AG20443 (cell line): ENCODE measurements at places on chromosomes 5 and 9.

GRCh38 chr5:34897646-34898045 is 17.7 kb downstream of the RAD1 start:
- no peak for DNase-seq

GRCh38 chr9:108443741-108444140 is 412.0 kb downstream of the ACTL7B start:
- peak; percentile 48 for DNase-seq

DNA sequence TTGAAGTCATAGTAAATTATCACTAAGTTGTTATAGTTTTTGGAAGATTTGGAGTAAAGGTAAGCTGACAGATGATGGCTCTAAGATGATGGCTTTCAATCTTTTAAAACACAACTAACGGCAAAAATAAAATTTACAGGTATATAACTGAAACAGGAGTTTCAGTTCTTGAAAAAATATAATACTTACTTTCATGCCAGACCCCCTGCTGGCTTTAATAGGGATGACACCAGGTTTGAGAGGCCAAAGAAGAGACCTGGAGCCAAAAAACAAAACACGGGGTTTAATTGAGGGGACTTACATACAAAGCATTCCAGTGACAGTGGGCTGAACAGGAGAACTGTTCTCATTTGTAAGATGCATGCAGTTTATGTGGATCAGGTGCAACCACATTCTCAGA is 301.7 kb upstream of the PCSK5 start:
- DNase-seq = no peak

DNA sequence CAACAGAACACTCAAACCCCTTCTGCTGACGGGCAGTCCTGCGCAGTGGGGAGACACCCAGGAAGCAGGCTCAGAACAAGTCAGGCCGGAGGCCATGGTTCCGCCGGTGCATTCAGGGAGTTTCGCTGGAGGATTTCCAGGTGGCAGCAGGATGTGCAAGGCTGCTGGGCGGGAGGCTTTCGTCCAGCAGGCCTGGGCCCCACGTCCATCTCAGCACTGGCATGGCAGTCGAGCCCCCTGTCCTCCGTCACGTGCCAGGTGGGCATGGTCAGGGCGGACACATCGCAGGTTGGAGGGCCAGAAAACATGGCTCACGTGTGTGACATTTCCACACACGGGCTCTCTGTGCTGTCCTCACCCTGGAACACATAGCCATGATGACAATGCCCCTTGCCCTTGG is 299.9 kb upstream of the IRX2 start:
- no peak for DNase-seq

DNA sequence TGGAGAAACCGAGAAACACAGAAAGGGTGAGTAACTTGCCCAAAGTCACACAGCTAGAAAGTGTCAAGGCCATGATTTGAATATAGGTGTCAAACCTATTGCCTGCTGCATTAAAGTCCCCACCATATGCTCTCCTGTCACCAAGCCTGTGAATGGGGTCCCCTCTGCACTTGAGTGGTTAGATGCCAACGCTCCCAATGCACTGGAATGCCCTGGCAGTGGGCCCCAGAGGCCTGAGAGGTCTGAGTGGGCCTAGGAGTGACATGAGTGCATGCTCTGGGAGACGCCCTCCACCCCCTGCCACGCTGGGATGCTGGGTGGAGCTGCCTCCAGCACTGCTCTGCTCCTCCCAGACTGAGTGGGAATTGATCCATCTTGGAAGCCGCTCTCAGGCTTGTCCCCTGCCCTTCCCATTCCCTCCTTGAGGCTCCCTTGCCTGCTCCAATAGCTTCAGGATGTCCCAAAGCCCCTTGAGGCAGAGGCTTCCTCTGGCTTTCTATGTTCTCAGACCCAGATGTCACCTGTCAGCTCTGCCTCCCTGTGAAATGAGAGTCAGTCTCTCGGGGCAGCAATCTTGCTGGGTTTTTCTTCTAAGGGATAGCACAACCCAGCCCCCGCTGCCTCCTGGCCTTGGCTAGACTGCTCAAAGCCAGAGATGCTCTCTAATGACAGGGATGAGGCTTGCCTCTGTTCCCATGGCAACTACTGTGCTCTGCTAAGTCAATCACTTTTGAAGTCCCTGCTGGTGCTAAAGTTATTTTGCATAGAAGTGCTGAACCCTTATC is 6.6 kb upstream of the ARSI start:
- no peak for DNase-seq

GRCh38 chr9:37669232-37669631 is 18.5 kb downstream of the FRMPD1 start:
- DNase-seq = no peak

DNA sequence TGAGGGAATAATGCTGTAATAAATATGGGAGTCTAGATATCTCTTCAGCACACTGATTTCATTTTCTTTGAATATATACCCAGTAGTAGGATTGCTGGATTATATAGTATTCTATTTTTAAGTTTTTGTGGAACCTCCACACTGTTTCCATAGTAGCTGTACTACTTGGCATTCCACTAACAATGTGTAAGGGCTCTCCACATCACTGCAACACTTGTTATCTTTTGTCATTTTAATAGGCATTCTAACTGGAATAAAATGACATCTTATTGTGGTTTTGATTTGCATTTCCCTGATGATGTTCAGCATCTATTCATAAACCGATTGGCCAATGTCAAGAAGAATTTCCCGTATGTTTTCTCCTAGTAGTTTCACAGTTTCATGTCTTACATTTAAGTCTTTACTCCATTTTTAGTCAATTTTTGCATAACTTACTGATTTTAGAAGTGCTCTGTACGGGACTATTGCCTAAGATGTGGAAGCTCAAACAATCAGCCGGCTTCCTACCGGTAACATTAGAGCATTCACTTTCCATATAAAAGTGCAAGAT is 1078.8 kb downstream of the TAF11L14 start:
- no peak for DNase-seq

GRCh38 chr9:131178382-131178781 is 53.0 kb downstream of the NUP214 start:
- DNase-seq = peak; percentile 89

DNA sequence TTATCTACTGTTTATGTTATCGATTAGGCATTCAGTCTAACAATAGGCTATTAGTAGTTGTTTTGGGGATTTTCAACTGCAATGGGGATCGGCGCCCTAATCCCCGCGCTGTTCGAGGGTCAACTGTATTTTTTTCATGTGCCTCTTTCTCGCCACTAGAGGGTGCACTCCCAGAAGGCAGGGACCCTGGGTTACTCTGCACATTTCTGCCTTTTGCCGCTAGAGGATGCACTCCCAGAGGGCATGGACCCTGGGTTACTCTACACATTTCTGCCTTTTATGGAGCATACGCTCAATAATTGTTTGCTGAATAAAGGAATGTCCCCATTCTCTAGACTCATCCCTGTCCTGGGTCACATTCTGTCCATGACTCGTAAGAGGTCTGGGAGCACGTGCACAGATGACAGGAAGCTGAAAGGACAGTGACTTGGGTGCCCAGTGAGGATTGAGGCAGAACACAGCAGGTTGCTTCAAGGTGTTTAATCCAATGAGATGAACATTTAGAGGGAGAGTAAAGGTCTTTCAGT is 27.9 kb upstream of the RECK start:
- peak; percentile 91 for DNase-seq

- peak; percentile 28 for DNase-seq
Observed at GRCh38 chr5:95794070-95794516, 28.4 kb downstream of the GLRX start.
